ENCODE measurements at places on chromosomes 1 and 21. TPM values are rescaled to one million over a fixed set of nuclear protein-coding genes. Genes with fewer than 3 reads are reported as not detected.

Gene TMEM269
- not detected for total RNA-seq

Gene APH1A
- total RNA-seq, result 142 TPM

Gene VAV3
- 2.3 TPM for total RNA-seq

Gene SELE
- not detected for total RNA-seq

Gene ROR1
- total RNA-seq, result not detected

Gene KRTAP21-2
- not detected for total RNA-seq

Gene LAMC1
- 0.53 TPM for total RNA-seq

Gene FGR
- total RNA-seq, result not detected

Gene OR10J1
- not detected for total RNA-seq

Gene CYB5RL
- 10.0 TPM for total RNA-seq

Gene PADI2
- not detected for total RNA-seq

Gene ANGPTL3
- total RNA-seq, result not detected

Gene HHIPL2
- total RNA-seq, result not detected

Gene GCSAML
- total RNA-seq, result not detected
